ENCODE measurements at places on chromosomes 4 and X.

DNA sequence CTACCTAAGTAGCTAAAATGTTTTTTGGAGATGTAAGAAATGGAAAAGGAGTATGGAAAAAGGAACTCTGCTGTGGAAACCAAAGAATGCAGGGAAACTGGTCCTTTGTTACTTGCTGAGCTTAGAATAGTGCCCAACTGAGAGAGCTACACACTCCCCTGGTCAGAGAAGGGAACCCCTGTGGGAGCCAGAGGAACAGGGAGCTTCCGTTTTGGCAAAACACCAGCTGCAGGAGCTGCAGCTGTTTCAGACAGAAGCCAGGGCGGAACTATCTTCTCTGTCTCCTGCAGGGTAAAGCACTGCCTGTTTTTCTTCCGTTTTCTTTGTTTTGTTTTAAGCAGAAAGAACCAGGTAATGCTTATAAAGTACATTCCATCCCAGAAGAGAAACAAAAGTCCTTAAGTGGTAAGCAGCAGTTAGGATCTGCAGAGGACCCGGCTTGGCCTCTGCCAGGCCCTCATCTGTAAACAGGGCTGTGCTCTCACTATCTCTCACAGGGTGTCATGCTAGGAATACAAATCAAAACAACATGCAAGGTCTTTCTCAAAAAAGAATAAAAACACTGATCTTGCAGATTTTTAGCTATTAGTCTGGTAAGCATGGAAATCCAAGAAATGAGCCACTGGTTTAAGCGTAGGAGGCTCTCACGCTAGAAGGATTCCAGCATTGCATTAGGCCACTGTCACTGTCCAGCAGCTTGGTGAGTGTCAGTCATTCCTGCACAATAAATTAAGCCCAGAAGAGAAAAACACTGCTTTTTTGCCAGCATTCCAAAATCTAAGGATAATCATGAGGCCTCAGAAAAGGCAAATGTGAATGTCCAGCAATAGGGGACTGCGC is 76.1 kb downstream of the CHST7 start:
- no peak for DNase-seq

DNA sequence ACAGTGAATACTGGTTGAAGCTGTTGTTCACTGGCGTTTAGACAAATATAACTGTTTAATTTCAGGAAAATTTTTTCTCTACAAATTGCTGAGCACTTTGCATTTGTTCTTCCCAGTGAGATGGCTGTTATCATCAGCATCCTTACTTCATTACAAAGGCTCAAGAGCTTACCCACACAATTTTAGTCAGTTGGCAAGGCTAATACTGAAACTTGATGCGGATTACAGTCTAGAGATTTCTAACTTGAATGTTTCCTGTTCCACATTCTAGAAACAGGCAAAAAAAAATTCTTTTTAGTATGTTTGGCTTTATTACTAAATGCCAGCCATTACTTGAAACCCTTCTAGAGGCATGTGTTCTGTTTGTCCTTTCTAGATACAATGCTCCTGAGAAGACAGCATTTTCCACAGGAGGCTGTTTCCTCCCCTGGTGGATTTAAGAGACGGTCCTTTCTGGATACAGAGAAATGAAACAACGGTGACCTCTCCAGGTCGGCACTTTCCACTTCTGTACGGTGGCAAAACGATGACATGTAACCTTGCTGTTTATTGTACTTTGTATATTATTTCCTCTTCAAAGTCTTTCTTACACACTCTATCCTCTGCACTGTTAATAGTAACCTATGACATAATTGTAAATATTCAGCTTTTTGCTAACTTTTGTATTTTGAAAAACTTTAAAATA is 80.9 kb downstream of the RFC1 start:
- DNase-seq, result no peak

GRCh38 chrX:119134466-119134865 is 6.9 kb upstream of the KIAA1210 start:
- DNase-seq, result no peak

- no peak for DNase-seq
Measured at GRCh38 chr4:47500776-47501175, 15.7 kb downstream of the ATP10D start.
